ENCODE measurements at places on chromosomes 1 and 21.

GRCh38 chr1:210441028-210441427 is 112.3 kb downstream of the HHAT start:
- DNase-seq: no peak

GRCh38 chr1:219323426-219323825 is 149.7 kb downstream of the LYPLAL1 start:
- no peak for DNase-seq

GRCh38 chr1:94803106-94803505 is 17.1 kb upstream of the SLC44A3 start:
- DNase-seq: no peak

- DNase-seq: no peak
Observed at GRCh38 chr1:216793973-216794372, 70.7 kb upstream of the ESRRG start.
